ENCODE measurements at places on chromosomes 13 and 19. TPM values are rescaled to one million over a fixed set of nuclear protein-coding genes. Genes with fewer than 3 reads are reported as not detected.

DNA sequence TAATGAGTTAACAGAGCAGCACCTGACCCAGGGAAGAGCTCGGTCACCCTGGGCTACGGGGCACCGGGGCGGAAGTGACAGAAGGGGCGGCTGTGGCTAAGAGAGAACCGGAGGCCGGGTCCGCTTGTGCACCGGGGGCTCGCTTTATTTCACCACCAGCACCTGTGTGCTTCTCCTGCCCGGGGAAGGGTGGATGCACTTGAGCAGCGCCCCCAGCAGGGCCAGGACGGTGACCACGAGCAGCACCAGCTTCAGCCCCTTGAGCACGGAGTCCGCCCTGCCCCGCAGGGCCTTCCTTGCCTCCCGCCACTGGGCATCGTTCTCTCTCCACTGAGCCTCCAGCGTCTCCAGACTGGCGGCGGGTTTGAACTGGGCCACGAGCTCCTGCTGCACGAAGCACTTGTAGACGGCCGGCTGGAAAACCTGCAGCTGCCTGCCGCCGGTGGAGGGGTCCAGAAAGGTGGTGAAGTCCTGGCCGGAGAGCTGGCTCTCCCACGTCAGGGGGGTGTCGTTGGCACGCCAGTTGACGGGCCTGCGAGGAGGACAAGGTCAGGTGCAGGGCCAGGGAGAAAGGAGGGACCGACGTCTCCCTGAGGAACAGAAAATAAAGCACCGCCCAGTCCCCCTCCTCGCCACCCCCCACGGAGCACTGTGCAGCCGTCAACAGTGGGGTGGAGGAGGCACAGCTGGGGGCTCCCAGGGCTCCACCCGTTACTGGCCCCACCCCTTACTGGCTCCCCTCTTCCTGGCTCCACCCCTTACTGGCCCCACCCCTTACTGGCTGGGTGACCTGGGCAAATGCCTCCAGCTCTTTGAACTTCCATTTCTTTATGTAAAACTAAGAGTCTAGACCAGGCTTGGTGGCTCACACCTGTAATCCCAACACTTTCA lies 3.6 kb downstream of the FAM187B start:
- peak; percentile 14 for DNase-seq
- no peak overlapping the region for H3K27ac ChIP-seq
- no peaks in the 10 kb centered on the region for H3K36me3 ChIP-seq
- H3K4me3 ChIP-seq, result no peak overlapping the region
- no peaks in the 10 kb centered on the region for H3K27me3 ChIP-seq

DNA sequence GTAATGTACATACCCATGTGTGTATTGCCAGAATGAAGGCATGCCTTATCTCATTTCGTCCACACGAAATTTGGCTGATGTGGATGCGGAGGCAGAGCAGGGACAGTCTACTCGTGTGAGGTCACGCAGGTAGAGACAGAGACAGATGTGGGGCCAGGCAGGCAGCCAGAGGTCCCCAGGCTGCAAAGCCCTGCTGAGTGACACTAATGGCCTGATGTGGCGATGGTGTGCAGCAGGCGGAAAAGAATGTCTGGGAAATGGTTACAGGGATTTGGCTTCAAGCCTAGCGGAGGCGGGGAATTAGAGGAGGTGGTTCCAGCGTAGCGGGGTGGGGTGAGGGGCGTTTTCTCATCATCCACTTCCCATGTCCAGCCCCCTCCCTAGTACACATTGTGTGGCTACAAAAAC lies 4.2 kb upstream of the IZUMO2 start:
- H3K4me3 ChIP-seq, result no peak overlapping the region
- no peaks in the 10 kb centered on the region for H3K36me3 ChIP-seq
- no peaks in the 10 kb centered on the region for H3K27me3 ChIP-seq
- DNase-seq, result no peak
- no peaks in the 10 kb centered on the region for H3K4me1 ChIP-seq

DNA sequence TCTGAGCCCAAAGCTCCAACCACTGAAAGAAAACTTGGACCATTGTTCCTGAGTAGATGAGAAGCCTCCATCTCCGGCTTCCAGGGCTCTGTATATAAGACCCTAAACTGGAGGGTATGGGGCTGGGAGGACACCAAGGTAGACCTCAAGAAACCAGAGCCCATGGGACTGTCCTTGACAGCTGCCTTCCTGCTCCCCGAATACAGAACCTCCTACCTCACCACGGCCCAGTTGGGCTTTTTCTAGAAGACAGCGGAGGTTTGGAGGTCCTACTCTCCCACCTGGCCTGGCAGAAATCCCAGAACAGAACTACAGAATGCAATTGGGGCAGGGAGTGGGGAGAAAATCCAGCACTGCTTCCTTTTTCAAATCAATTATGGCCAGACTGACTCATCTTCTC lies 177.3 kb upstream of the ZNF507 start:
- no peaks in the 10 kb centered on the region for H3K36me3 ChIP-seq
- H3K4me3 ChIP-seq, result no peak overlapping the region
- no peak overlapping the region for H3K27ac ChIP-seq
- DNase-seq, result no peak
- H3K27me3 ChIP-seq, result no peaks in the 10 kb centered on the region

DNA sequence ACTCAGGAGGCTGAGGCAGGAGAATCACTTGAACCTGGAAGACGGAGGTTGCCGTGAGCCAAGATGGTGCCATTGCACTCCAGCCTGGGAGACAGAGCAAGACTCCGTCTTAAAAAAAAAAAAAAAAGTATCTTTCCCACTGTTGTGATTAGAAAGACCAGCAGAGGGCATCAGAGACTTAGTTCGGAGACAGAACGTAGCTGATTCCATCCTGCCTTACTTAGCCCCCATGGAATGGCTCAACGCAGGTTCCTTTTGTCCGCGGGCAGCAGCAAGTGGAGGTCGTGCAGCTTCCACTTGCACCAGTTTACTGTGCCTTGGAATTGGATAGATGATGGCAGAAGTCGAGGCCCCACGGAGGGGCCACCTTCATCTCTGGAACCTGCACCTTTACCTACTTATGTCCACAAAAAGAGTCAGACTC lies 8.1 kb downstream of the TIMM29 start:
- H3K27me3 ChIP-seq, result no peaks in the 10 kb centered on the region
- DNase-seq, result peak; percentile 80
- peaks cover 5% of the 10 kb centered on the region for H3K36me3 ChIP-seq

DNA sequence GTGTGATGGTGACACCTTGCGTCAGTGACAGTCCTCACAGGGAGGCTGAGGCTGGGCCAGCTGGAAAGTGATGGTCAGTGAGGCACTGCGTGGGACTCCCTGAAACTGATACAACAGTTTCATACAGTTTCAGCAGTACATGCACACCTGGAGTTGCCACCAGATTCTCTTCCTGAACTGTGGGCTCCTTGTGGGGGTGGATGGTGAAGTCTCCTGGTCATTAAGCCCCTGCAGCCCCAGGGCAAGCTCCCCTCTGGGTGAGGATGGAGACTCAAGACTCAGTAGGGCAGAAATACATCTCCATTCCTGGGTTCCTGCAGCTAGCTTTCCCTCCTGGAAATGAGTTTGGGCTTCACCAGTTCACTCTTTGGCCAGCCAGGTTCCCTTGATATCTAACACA lies 392.7 kb downstream of the UQCRFS1 start:
- no peaks in the 10 kb centered on the region for H3K4me1 ChIP-seq
- H3K4me3 ChIP-seq, result no peak overlapping the region
- no peak overlapping the region for H3K27ac ChIP-seq
- H3K27me3 ChIP-seq, result no peaks in the 10 kb centered on the region

ADAMTSL5 gene
- 0.70 TPM for total RNA-seq

MYO16 gene
- not detected for total RNA-seq

IFI30 gene
- total RNA-seq, result 38.2 TPM

DNA sequence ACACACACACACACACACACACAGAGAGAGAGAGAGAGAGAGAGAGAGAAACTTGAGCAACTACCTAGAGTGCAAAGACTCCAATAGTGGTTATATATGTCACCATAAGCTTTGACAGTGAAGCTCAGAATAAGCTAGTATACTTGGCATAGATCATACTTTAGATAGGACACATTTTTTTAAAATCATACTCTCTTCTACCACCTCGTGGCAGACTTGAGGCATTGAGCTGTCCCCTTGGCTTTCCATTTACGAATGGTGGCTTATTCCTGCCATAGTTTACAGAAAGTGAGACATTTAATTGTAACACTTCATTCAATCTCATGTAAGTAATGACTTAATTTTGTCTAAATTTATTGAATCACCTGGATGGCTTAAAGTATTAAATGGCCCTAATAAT lies 108.2 kb downstream of the EDNRB start:
- H3K4me3 ChIP-seq, result no peak overlapping the region
- peak; percentile 6 for DNase-seq
- H3K27ac ChIP-seq, result no peak overlapping the region
- H3K27me3 ChIP-seq, result no peaks in the 10 kb centered on the region
- H3K4me1 ChIP-seq, result no peaks in the 10 kb centered on the region

- no peak overlapping the region for H3K27ac ChIP-seq
- DNase-seq, result no peak
- no peaks in the 10 kb centered on the region for H3K4me1 ChIP-seq
These were observed 5.3 kb downstream of the MISP start for GRCh38 chr19:756236-756635.

GRCh38 chr13:109274188-109274821 lies 512.1 kb downstream of the IRS2 start:
- no peak for DNase-seq
- no peaks in the 10 kb centered on the region for H3K27me3 ChIP-seq
- no peak overlapping the region for H3K27ac ChIP-seq
- no peak overlapping the region for H3K4me3 ChIP-seq
- no peaks in the 10 kb centered on the region for H3K36me3 ChIP-seq
- H3K4me1 ChIP-seq, result no peaks in the 10 kb centered on the region

- H3K4me1 ChIP-seq, result no peaks in the 10 kb centered on the region
- H3K27ac ChIP-seq, result no peak overlapping the region
- no peaks in the 10 kb centered on the region for H3K36me3 ChIP-seq
- H3K27me3 ChIP-seq, result no peaks in the 10 kb centered on the region
- DNase-seq, result no peak
These were observed 11.9 kb upstream of the GNA15 start for GRCh38 chr19:3123956-3124355.

Measured in natural killer cell (primary cell).